ENCODE measurements at places on chromosomes 3 and 15. TPM values are rescaled to one million over a fixed set of nuclear protein-coding genes. Genes with fewer than 3 reads are reported as not detected.

DNA sequence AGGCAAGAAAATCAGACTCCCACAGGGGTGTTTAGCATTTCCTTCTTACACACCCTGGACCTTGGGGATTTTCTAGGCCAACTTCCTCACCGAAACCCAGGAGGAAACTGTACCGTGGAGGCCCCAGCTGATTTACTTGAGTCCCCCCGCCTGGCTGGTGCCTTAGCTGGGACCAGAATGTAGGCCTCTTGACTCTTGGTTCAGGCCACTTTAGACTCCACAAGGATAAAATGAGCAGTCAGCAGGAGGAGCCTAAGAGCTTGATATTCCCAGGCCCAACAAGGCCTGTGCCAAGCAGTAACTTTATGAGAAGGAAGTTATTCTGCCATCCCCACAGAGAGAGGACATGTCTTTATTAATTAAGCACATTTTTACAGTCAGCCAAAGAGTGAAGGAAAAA, 4.6 kb upstream of the APBA2 start:
- no peaks in the 10 kb centered on the region for H3K36me3 ChIP-seq
- H3K4me3 ChIP-seq, result no peak overlapping the region
- H3K27ac ChIP-seq, result no peak overlapping the region
- DNase-seq, result peak; percentile 58
- H3K27me3 ChIP-seq, result no peaks in the 10 kb centered on the region

DNA sequence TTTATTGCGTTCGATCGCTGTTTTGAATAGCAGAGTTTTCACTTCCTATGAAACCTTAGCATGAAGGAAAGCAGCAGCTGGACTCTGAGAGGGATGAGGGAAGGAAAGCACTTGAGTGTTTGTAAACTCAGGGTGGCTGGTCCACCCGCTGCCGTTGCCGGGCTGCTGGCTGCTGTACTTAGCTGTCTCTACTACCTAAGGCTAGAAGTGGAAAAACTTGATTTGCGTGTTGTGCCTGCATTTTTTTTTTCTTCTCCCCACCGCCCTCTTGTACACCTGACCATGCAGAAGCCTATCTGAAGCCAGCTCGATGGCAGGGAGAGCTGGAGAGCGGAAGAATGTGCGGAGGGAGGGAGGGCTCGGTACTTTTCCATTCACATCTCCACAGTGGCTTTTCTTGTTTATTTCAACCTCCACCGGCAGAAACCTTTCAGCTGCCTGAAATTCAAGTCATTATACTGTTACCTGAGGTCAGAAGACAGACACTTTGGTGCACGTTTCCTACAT, 4.8 kb upstream of the BCL6 start:
- no peaks in the 10 kb centered on the region for H3K36me3 ChIP-seq
- DNase-seq, result peak; percentile 61
- no peak overlapping the region for H3K27ac ChIP-seq

DNA sequence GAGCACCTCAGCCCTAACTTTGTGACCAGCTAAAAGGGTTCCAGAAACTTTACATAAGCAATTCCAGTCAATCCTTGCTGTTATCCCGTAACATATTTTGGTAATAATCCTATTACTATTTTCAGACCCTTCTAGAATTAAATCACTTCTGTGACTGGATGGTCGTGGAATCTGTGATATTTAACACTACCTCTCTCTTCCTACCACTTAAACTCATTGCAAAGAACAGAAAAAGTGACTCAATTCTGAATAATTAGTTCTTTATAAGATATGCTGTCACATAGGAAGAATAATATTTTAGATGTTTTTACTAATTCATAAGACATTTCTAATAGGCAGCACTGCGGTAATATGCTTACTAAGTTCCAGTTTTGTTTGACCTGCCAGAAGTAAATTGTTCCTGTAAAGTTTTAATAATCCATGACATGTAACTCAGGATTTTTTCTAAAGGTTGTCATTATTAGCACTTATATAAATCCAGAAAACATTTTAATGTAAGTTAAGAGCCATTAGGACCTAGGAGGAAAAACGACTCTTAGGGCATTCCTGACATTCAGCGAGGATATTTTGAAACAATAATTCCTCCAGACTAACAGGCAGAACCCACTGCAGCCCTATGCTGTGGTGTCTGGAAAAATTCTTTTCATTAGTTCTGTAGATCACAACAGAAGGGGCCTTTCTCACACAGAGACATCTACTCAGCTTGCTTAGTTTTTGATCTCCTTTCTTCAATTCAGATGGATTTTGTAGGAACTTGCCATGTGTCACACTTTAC, 113.3 kb upstream of the MBNL1 start:
- no peaks in the 10 kb centered on the region for H3K36me3 ChIP-seq
- H3K27me3 ChIP-seq, result no peaks in the 10 kb centered on the region
- H3K4me1 ChIP-seq, result no peaks in the 10 kb centered on the region
- H3K4me3 ChIP-seq, result no peak overlapping the region
- DNase-seq, result no peak
- no peak overlapping the region for H3K27ac ChIP-seq

GRCh38 chr15:90437516-90437915, 49.5 kb downstream of the IQGAP1 start:
- peaks cover 10% of the 10 kb centered on the region for H3K36me3 ChIP-seq
- no peaks in the 10 kb centered on the region for H3K27me3 ChIP-seq
- H3K4me3 ChIP-seq, result no peak overlapping the region

- peaks cover 11% of the 10 kb centered on the region for H3K4me1 ChIP-seq
- H3K27ac ChIP-seq, result no peak overlapping the region
- DNase-seq, result no peak
- H3K36me3 ChIP-seq, result no peaks in the 10 kb centered on the region
- no peaks in the 10 kb centered on the region for H3K27me3 ChIP-seq
These were observed 58.2 kb upstream of the LIMD1 start for GRCh38 chr3:45536316-45536715.

GRCh38 chr15:51619331-51620035, 3.1 kb downstream of the DMXL2 start:
- H3K36me3 ChIP-seq, result no peaks in the 10 kb centered on the region
- DNase-seq, result no peak
- H3K27me3 ChIP-seq, result no peaks in the 10 kb centered on the region
- H3K4me1 ChIP-seq, result peaks cover 2% of the 10 kb centered on the region

- no peaks in the 10 kb centered on the region for H3K27me3 ChIP-seq
- H3K27ac ChIP-seq, result no peak overlapping the region
- DNase-seq, result peak; percentile 56
- no peak overlapping the region for H3K4me3 ChIP-seq
- H3K4me1 ChIP-seq, result no peaks in the 10 kb centered on the region
- H3K36me3 ChIP-seq, result no peaks in the 10 kb centered on the region
These were observed 299.2 kb downstream of the ADAMTS17 start for GRCh38 chr15:100042558-100042957.

GRCh38 chr3:45644063-45644790, 45.0 kb upstream of the SACM1L start:
- H3K36me3 ChIP-seq, result peaks cover 6% of the 10 kb centered on the region
- H3K4me1 ChIP-seq, result peaks cover 55% of the 10 kb centered on the region
- no peaks in the 10 kb centered on the region for H3K27me3 ChIP-seq
- H3K27ac ChIP-seq, result peak overlapping the region; percentile 92
- H3K4me3 ChIP-seq, result no peak overlapping the region

- DNase-seq, result peak; percentile 87
- no peaks in the 10 kb centered on the region for H3K36me3 ChIP-seq
- H3K4me3 ChIP-seq, result no peak overlapping the region
- no peak overlapping the region for H3K27ac ChIP-seq
These were observed 148.6 kb upstream of the MME start for GRCh38 chr3:154931484-154931883.

DNA sequence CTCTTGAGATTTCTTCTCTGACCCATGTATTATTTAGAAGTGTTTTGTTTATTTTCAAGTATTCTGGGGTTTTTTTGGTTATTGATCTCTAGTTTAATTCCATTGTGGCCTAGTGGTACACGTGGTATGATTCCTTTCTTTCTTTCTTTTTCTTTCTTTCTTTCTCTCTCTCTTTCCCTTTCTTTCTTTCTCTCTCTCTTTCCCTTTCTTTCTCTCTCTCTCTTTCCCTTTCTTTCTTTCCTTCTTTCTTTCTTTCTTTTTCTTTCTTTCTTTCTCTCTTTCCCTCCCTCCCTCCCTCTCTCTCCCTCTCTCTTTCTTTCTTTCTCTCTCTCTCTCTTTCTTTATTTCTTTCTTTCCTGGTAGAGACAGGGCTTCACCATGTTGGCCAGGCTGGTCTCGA, 85.7 kb upstream of the UBE2E1 start:
- no peak overlapping the region for H3K4me3 ChIP-seq
- no peaks in the 10 kb centered on the region for H3K36me3 ChIP-seq
- H3K27me3 ChIP-seq, result no peaks in the 10 kb centered on the region
- DNase-seq, result no peak
- H3K27ac ChIP-seq, result no peak overlapping the region
- H3K4me1 ChIP-seq, result peaks cover 2% of the 10 kb centered on the region

Gene BUB1B
- 5.4 TPM for total RNA-seq

Measured in fibroblast of lung (primary cell).